ENCODE measurements at places on chromosomes 4 and X.

GRCh38 chrX:10074241-10074941, 82.4 kb upstream of the CLCN4 start:
- no peak for DNase-seq

DNA sequence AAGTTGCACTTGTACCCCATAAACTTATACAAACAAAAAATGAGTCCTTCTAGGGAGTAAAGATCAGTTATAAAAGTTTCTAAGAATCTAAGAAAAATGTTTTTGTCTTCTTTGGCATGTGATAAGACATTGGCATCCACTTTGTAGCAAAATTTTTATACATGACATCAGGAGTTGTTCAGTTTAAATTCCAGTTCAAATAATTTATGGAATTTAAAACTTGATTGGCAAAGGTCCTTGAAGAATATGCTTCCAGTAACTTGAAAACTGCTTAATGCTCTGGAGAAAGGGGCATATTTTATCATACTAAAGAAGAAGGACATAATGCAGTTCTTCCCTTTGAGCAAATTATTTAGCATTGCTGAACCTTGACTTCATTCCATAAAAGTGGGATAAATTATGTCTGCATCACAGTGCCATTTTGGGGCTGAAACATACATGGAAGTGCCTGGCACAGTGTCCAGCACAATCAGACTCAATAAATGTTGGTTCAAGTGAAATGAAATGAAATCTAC, 163.3 kb upstream of the IL15 start:
- no peak for DNase-seq

DNA sequence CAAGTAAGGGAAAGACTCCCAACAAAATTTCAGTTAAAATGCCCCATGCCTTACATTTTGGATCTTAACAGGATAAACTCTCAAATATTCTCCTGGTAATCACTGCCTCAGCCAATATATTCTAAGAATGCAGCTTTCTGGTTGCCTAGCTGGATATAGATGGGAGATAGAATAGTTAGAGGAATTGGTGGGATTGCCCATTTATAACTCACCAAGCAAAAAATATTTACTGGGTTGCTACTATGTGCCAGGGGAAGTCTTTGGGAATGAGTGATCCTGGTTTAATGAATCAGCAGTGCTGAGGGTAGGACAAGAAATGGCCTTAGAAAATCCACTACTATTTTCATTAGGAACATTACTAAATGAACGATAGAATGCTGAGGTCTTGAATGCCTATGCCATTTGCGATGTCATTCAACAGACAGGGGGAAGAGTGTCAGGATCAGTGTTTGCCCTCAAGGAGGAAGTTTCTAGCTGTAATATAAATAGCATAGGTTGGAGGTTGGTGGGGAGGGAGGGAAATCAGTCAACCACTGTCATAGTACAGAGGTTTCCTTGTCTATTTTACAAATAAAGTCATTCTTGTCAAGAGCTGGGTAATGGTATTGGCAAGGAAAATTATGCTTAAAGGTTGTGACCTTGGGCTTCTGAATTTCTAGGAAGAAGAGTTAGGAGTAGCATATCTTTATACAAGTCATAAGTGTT, 63.5 kb downstream of the ENOPH1 start:
- DNase-seq = no peak

- no peak for DNase-seq
These were observed 68.1 kb downstream of the FRMPD4 start for GRCh38 chrX:12206413-12206812.

- DNase-seq = no peak
These were observed 17.0 kb downstream of the RBMX2 start for GRCh38 chrX:130418740-130419139.

GRCh38 chr4:100162027-100162685, 28.1 kb downstream of the DDIT4L start:
- no peak for DNase-seq

DNA sequence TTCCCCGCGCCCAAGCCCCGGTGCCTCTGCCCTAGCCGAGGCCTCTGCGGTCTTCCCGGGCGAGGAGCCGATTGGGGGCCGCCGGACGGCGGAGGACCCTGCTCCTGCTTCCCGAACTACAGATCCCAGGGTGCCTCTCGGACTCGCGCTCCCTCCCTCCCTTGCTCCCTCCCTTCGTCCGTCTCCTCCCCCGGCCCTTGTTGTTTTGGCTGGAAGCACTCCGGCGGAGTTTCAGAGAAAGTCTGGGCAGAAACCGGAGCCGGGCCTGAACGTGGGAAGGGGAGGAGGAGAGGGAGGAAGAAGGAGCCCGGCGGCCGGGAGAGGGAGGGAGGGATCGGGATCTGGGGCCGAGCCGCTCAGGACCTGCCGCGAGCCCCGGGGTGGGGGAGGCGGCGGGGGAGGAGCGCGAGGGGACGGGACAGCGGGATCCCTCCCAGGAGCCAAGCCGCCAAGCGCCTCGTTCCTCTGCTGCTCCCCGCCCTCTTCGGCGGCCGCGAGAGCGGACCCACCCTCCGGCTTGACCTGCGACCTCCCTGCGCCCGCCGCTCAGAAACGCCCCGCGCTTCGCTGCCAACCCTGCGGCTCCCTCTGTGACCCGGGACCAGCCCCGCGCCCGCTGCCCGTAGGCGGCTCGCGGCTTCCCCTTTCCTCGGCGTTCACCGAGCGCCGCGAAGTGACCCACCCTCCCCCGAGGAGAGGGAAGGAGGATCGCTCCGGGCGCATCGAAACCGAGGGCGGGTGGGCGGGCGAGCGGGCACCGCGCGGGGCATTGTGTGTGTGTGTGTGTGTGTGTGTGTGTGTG, 496 bp upstream of the GAB1 start:
- peak; percentile 20 for DNase-seq

GRCh38 chr4:3268395-3269104, 19.6 kb downstream of the MSANTD1 start:
- DNase-seq = peak; percentile 1

- no peak for DNase-seq
These were observed 22.3 kb downstream of the RBMX start for GRCh38 chrX:136858007-136858756.

GRCh38 chr4:158302076-158302866, 92.0 kb downstream of the TMEM144 start:
- DNase-seq = no peak

DNA sequence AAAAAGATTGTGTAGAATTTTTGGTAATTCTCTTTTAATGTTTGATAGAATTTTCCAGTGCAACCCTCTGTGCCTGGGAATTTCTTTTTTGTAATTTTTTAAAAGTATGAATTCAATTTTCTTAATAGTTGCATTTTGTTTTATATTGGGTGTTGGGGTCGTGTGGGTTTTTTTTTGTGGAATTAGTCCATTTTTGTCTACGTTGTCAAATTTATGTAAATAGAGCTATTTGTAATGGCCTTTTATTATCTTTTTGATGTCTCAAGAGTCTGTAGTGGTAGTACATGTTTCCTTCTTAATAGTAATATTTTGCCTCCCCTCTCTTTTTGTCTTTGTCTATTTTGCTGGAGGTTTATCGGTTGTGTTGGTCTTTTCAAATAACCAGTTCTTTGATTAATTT, 64.4 kb downstream of the F11 start:
- DNase-seq = no peak

DNA sequence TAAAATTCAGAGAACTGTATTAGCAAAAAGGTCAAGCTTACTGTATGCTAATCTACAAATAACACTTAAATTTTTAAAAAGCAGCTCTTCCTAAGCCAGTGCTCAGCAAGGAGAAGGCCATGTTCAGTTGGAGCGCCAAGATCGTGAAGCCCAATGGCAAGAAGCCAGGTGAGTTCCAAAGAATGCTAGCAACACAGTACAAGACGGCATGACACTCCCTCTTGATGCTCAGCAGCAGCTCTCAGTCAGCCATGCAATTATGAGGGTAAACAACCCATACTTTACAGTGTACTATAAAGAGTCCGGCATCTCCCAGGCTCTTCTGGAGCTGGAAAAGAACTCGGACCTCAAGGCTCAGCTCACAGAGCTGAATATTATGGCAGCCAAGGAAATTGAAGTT, 34.9 kb downstream of the STX18 start:
- DNase-seq = no peak

DNA sequence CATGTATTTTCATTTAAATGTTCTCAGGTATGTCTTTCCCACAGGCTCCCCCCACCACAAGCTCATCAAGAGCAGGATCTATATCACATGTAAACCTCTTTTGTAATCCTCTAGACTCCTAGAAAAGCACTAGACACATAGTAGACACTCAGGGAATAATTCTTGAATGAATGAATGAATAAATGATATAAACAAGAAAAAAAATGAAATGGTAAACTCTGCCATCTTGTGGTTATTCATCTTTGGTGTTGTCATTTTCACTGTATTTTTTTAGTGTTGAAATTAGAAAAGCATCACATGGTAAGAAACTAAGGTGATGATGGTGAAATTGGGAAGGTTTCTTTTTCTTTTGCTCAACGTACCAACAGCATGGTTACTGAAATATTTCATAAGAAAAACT, 34.2 kb upstream of the C1GALT1C1 start:
- no peak for DNase-seq

DNA sequence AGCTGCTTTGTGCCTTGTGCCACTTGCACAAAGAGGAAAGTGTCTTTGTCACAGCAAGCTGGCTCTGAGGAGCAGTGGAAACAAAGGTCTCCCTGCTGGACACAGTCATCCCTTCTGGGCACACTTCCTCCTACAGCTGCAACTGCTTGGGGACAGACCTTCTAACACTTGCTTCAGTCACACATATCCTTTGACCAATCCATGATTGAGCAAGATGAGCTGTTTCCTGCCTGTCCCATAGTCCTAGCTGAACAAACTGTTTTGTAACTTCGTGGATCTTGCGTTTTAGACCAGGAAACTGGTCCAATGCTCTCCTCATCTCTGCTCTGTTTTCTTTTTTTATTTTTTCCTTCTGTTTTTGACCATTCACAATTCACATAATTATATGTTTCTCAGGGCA, 98.5 kb downstream of the RRAGB start:
- no peak for DNase-seq

DNA sequence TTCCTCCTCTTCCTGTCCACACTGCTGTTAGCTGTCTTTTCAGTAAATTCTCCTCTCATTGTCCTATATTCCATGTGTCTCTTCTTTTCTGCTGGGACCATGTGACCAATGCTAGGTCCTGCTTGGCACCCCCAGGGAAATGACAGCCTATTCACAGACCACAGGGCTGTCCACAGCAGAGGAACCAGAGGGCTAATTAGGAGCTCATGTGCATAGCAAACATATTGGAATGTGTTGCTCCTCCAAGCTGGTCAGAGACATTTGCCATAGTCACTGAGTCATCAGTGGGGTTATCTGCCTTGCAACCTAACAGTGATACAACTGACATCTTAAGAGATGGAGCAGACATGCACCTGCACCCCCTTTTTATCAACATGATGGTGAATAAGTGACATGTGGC, 67.9 kb upstream of the PUDP start:
- no peak for DNase-seq

- DNase-seq = no peak
These were observed 500.8 kb upstream of the DIAPH2 start for GRCh38 chrX:96183843-96184242.

GRCh38 chr4:100525686-100526085, 7.9 kb upstream of the EMCN start:
- DNase-seq = no peak

DNA sequence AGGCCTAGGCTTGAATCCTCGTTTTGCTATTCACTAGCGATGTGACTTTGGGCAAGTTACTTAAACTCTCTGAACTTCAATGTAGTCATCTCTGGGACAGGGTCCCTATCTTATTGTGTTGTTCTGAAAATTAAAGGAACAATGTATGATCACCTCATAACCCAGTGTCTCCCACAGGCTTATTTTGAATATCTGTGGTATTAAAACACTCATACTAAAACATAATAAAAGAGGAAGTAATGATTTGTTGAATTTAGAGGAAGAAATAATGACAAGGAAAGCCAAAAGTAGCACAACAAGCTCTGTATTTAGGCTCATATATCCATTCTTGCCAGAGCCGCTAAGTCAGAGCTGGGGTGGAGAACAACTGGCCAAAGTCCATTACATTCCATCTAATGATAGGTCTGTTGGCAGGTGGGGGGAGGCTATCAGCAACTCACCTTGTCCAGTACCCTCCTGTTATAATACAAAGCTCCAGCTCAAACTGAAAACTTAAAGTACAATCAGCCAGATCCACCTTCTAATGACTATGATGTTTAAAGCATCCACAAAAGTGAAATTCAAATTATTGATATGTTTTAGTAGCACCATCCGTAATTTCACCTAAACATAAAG, 64.5 kb upstream of the LSM6 start:
- DNase-seq = no peak

DNA sequence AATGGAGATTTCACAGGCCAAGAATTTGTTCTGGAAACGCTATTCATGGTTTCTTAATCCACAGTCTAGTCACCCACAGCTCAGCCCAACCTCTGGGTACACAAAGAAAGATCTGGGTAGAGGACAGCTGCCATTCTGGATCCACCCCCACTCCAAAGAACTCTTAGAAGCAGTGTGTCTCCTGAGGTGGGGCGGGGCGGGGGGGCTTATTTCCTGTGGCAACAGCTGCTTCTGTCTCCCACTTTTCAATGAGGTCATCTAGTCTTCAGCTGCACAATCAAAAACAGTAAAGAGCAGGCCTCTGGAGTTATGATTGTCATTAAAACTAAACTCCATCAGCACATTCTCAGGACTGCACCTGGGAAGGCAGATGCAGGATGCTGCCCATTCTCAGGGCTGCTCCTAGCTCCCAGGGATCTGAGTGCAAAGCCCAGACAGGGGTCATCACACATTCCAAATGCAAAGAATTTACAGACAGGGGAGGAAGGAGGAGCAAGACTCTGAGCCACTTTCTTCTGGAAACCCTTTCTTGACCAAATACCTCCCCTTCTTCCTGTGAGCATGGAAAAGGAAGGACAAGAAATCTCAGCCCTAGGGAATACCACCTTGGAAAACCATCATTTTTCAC, 207.3 kb downstream of the HS6ST2 start:
- DNase-seq = no peak

DNA sequence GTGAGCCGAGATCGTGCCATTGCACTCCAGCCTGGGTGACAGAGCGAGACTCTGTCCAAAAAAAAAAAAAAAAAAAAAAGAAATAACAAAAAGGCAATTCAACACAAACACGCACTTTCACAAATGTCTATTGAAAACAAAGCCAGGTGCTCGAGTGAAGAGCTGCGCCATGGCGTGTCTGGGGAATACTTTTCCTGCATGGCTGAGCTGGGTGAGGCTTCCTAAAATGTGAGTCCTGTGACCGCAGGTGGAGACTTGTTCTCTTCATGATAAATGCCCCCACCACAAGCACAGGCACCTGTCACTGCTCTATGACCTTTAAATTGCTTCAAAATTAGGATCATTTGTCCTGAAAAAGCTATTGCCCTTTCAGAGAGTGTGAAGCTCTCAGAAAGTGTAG, 4.0 kb upstream of the ABLIM2 start:
- no peak for DNase-seq
